Inflammatory macrophage treated with lipopolysaccharide for 1 hour (primary cell): ENCODE measurements at places on chromosomes 6 and 20.

DNA sequence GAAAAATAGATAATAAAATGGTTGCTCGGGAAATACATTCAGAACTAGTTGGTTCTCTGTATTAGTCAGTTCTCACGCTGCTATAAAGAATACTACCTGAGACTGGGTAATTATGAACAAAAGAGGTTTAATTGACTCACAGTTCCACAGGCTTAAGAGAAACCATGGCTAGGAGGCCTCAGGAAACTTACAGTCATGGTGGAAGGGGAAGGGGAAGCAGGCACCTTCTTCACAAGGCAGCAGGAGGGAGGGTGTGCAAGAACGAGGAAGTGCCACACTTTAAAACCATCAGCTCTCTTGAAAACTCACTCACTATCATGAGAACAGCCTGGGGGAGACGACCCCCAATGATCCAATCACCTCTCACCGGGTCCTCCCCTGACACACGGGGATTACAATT is 24.2 kb upstream of the SNX9 start:
- DNase-seq: no peak

DNA sequence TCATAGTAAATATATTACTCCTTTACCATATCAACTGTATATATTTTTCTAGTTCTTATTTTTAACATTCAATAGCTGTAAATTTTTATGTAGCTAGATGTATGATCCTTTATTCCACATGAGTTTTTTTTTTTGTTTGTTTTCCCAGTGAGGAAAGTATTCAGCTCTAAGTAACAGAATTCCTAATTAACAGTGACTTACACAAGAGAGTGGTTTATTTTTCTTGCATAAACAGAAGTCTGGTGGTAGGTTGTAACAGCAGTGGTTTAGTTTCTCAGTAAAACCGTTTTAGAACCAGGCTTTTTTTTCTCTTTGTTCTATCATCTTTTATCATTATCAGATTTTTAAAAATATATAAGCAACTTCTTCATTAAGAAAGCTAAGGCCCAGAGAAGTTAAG is 116.9 kb upstream of the FLRT3 start:
- no peak for DNase-seq

GRCh38 chr20:38610521-38610920 is 8.9 kb downstream of the ARHGAP40 start:
- DNase-seq: no peak

DNA sequence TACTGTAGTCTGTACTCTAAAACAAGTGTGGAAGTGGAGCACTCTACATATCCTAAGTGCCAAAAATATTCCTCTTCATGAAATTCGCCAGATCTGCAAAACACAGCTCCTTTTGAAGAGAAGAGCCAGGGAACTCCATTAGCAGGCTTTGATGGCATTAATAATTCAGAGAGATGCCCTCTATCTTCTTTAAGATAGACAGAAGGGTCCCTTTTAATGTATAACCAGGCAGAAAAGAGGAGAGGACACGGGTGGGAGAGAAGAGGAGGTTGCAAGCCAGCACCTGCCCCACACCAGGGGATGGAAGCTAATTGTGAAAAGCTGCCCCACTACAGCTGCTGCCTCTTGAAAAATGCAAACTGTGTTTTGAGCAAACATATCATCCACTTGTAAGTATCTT is 3.7 kb upstream of the RFPL4B start:
- DNase-seq: no peak

- DNase-seq: no peak
These were observed 31.1 kb upstream of the SLC35D3 start for GRCh38 chr6:136890986-136891385.

DNA sequence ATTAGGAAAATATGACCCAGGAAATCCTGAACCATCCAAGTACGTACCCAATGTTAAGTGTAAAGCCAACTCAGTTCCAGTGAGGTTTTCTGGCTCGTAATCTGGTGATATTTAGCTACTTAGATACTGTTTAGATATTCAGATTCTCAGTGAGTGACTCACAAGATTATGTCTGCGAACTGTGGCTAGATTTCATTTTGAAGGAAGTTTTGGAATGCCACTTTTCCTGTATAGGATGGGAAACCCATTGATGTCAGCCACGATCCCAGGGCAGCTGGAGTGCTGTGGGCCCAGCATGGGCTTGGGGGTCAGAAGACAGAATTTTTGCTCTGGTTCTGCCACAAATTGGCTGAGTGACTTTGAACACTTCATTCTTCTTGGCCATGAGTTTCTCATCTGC is 76.3 kb downstream of the TMEM170B start:
- no peak for DNase-seq

DNA sequence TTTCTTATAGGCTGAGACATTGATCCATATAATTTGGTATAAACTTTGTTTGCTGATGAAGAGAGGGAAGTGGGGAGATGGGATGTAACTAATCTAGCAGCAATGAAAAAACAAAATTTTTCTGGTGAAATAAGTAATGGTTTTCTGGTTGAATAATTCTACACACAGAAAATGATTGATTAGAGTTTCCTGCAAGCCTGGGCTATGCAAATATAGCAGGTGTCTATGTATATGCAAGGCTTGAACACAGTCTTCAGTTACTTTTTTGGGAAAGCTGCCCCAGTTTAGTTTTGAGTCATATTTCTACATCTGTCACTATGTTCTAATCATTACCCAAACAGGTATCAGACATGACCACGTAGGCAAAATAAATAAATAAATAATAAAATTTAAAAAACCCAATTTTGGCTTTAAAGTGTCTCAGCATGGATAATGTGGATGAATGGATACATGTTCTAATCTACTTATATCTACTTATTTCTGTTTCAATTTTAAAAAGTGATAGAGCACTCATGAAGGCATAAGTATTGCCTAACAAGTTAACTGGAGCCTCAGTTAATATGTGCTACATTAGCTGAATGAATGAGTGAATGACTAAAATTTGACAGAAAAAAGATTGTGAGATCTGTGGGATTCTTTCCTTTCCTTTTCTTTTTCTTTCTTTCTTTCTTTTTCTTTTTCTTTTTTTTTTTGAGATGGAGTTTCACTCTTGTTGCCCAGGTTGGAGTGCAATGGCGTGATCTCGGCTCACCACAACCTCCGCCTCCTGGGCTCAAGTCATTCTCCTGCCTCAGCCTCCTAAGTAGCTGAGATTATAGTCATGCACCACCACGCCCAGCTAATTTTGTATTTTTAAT is 37.2 kb upstream of the TFB1M start:
- no peak for DNase-seq

GRCh38 chr6:162058281-162058875 is 669.2 kb downstream of the PRKN start:
- no peak for DNase-seq
